AML-193 (cell line): ENCODE measurements at places on chromosomes 4 and X.
A peak's percentile ranks its signal among the peaks of the same experiment; 100 is the strongest.

- DNase-seq, result peak; percentile 72
Measured at GRCh38 chrX:1336331-1336943, at the start of gene IL3RA. IL3RA (plus strand) TSS chrX:1336785; CDS start chrX:1341766, 4,981 bp downstream.

- peak; percentile 2 for DNase-seq
Measured at GRCh38 chrX:86171366-86171765, 23.1 kb downstream of the DACH2 start.

DNA sequence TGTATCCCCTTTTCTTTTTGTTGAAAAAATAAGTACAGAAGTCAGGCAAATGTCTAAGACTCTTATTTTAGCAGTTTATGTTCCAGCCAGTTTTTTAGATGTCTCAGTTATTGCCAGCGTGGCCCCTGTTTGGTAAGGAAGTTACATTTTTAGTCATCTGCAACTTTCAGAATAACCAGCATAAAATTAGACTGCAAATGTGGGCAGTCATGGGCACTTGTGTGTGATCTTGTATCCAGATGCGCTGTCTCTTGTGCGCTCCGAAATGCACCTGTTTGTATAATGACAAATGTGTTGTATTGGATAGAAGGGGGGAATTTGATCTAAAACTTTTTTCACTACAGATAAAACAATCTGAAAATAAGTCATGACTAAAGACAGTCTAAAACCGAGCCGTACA, 44.3 kb upstream of the CLCN4 start:
- DNase-seq, result no peak

GRCh38 chrX:38379088-38379487, 26.7 kb downstream of the OTC start:
- DNase-seq, result no peak

DNA sequence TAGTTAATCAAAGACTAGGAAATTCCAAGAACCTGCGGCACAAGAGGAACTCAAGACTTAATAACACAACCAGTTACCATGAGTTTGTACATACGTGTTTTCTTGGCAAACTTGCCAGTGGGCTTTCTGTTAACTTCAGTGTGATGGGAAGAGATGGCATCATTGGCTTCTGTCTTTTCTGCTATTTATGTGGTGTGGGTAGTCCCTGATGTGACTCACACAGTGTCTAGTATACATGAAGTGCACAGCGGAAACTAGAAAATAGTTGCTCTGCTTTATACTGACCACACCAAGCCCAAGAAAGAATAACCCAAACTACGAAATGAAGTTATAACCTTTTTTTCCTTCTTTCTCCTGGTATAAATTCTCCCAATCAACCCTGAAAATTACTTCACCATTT, 24.5 kb downstream of the DAPP1 start:
- DNase-seq, result no peak

DNA sequence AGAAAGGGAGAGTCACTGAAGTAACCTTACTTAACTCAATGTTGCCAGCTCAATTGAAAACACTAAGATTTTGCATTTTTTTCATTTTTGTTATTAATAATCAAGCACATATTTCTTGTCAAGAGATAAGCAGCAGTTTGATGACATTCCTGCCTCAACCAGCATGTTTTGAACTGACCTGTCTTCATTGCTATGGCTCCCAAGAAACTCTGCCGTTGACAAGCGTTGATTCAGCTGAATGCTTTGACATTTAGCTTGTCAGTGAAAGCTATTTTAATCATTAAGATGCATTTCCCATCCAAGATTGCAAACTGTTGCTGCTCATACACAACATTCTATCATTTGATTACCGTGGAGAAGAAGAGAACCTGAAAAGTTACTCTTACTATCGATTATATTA, 5.9 kb downstream of the NAA11 start:
- no peak for DNase-seq

- no peak for DNase-seq
Measured at GRCh38 chr4:81353861-81354260, 117.8 kb downstream of the RASGEF1B start.

DNA sequence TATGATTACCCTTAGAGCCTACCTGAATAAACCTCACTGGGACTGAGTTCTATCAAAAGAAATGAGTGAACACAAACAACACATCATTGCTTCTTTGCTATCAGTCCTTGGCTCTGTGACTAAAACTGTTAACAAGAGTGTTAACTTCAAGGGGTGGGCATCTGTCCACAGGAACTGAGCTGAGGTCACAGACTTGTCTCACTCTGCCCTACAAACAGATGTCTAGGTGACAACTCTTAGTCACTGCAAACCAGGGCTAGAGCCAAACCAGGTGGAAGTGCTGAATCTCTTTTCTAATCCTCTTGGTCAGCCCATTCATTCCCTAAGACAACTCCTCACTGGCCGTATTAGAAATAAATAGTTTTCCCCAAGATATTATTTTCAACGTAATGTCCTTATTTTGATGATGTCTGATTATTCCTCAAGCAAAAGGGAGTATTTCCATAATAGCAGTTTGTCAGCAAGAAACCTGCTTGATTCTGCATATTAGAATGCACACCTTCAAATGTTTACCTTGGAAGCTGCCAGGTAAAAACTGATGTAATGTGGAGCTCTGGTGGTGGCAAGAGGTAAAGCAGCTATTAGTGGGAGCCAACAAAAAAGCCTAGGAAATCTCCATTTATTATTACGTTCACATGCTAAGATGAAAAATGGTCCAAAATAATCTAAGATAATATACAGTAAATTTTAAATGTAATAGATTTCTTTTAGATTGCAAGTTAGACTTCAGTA, 4.0 kb downstream of the COL25A1 start:
- DNase-seq, result no peak

DNA sequence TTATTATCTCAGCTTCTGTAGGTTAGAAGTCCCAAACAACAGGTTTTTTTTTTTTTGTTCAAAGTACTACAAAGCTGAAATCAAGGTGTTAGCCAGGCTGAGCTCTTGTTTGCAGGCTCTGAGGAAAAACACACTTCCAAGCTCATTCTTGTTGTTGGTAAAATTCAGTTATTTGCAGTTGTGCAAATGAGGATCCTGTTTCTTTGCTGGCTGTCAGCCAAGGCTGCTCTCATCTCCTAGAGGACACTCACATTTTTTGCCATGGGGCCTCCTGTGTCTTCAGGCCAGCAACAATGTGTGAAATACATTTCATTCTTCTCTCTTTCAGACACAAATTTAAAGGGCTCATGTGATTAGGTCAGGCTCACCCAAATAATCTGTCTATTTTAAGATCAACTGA, 60.3 kb upstream of the HSD17B10 start:
- peak; percentile 22 for DNase-seq

GRCh38 chr4:139819082-139819481, 153.5 kb downstream of the MGST2 start:
- no peak for DNase-seq

DNA sequence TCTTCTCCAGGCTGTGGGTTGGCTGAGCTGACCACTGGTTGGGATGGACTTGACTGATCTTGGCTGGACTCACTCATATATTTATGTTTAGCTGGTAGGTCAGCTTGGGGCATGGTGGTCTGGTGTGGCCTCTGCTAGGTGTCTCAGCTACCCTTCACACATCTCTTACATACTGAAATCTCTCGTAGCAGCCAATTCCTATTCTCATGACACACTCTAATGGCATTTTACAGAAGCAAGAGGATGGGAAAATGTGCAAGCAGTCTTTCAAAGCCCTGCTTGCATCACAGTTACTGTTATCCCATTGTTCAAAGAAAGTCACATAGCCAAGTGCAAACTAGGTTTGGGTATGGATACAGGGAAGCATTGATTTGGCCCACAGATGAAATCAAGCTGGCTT, 55.5 kb upstream of the PCDH18 start:
- no peak for DNase-seq

GRCh38 chrX:68428431-68428830, 4.9 kb downstream of the OPHN1 start:
- no peak for DNase-seq

DNA sequence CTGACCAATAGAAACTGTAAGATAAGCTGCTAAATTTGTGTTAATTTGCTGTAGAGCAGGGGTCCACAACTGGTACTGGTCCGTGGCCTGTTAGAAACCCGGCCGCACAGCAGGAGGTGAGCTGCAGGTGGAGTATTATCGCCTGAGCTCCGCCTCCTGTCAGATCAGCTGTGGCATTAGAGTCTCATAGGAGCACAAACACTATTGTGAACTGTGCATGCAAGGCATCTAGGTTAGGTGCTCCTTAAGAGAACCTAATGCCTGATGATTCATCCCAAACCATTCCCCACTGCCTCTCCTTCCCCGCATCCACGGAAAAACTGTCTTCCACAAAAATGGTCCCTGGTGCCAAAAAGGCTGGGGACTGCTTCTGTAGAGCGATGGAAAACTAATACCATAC, 19.7 kb downstream of the FBXW7 start:
- DNase-seq, result no peak

- no peak for DNase-seq
Measured at GRCh38 chr4:65805936-65806335, 135.6 kb upstream of the EPHA5 start.

- DNase-seq, result no peak
Measured at GRCh38 chr4:65482410-65482809, 187.9 kb downstream of the EPHA5 start.

DNA sequence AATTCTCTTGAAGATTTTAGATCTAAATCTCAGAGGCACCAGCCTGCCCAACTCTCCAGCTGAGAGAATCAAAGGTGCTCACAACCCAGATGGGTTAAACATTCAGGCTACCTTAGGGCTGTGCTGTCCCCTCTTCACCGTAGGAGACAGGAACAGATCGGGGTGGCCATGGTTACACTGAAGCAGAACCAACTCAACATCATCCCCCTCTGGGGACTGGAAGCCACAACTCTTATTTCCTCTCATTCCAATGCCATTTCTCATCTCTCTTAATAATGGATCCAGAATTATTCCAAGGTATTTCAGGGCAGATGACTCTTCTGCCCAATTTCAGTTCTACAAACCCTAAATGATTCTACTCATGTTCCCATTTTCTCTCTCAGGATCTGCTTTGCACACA, 109.7 kb downstream of the NKX6-1 start:
- no peak for DNase-seq

- DNase-seq, result peak; percentile 55
Measured at GRCh38 chrX:15269618-15270521, at the start of gene ASB9. ASB9 (minus strand) TSS chrX:15270083; CDS start chrX:15269874, 209 bp downstream.

DNA sequence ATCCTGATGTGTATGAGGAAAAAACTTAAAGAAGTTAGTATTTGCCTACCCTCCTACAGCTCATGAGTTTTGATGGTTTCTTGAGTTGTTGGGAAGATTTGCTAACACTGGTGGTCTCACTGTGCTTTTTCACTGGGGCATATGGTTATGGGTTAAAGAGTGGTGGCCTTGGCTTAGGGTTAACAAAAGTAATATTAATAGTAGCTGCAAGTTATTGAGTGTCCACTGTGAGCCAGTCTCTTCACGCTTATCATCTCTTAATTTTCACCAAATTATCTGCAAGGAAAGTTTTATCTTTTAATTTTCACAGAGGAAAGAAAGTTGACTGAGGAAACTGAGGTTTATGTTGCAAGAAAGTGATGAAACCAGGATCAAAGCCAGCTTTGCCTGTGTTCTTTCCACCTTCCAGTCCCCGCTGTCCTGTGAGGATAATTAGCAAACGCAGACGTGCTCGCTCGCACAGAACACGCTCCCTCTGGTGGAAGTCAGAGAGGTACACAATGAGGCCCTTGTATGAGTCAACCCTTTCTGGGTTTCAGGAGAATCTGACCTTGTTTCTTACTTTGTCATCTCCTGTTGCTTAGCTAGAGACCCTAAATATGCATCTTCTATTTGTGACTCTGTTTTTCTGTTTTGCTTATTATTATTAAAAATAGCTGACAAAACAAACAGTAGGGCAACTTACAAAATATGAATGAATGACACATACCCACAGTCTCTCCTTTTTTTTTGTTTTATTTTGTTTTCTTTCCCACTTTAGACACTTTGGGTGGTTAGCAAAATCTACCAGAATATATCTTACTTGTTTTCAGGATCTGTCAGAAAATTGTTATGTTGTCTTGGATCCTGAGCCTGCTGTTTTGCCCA, 94.3 kb downstream of the DDIT4L start:
- peak; percentile 81 for DNase-seq

- DNase-seq, result no peak
Measured at GRCh38 chrX:70219938-70220764, 14.3 kb upstream of the AWAT1 start.

DNA sequence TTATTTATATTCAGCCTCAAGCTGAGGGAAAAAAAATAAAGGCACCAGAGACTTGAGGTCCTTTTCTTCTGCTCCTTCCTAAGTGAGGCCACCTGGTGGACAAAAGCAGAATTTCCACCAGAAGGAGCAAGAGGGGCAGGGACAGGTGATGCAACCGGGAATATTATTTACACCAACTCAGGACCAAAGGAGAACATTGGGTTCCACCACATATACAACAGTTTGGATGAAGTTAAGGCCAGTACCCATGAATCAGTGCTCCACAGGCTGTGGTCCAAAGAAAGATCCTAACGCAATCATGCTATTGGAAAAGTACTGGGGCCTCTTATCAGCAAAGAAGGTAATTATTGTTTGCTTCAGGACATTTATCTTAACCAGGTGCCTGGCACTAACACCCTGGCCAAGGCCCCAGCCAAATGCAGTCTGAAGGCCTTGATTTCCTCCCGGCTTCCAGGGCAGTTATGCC, 57.4 kb downstream of the TSC22D3 start:
- peak; percentile 54 for DNase-seq

DNA sequence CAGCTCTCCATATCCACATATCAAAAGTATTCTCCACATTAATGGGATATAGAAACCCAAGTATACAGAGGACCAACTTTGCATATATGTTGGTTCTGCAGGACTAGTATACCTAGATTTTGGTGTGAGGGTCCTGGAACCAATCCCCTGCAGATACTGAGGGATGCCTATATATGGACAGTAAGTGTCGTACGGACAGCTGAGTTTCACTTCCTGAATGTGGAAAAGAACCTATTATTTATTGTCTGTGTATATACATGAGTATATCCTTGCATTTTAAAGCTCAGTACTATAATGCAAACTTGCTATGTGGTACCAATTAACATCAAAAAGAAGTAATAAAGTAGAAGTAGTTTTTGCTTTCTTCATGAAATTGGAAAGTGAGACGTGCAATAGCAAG, 101.9 kb downstream of the FBXW7 start:
- DNase-seq, result no peak

- peak; percentile 36 for DNase-seq
Measured at GRCh38 chrX:15468036-15468435, 25.1 kb downstream of the PIR start.

GRCh38 chr4:8270912-8271815, 1.6 kb downstream of the HTRA3 start:
- no peak for DNase-seq

DNA sequence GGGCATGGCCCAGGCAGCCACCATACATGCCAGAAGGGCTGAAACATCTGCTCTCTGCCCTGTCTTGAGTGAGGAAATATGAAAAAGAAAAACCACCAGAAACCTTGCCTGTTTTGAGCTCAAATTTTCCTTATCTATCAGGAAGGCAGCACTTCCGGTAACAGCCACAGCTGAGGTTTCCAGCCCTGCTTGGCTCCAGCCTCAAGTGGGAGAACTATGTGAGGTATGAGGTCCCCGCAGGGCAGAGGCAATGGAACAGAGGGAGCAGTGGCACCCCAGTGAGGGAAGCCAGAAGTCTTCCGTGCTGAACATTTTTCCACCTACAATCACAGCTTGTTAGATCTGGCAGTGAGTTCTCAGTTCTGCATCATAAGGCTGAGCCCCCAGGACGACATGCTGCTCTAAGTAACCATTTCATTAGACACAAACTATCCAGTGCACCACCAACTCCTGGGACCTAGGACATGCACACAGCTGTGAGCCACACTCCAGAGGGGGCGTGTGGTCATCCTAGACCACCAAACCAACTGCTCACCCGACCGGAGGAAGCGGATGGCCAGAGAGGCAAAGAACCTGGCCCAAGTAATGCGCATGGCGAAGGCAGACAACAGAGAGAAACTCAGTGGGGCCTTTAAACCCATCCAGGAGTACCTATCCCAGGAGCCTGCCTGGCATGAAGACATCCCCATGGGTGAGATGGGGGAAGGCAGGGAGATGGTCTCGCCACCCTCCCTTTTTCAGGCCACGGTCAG, 22.6 kb downstream of the WDR1 start:
- no peak for DNase-seq
